ENCODE measurements at places on chromosomes 2 and 18.

DNA sequence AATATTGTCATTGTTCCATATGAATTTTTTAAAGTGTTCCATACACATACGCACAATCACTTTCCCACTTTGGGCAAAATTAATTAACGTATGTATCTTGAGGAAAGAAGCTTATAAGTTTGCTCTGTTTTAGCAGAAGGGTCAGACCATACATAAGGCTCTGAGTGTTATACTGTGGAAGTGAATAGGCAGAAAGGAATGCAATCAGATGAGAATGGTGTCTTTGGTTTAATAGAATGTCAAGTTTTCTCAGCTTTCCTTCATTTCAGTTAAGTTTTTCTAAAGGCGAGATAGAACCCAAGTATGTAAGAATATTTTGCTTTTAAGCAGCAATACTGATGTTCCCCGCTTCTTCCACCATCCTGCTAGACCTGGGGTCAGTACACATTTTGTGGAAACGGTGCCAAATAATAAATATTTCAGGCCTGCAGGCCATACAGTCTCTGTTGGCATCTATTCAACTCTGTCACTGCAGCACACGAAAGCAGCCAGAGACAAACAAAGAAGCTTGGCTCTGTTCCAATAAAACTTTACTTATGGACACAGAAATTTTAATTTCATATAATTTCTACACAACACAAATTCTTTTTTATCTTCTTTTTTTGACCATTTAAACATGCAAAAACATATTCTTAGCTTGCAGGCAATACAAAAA, 100.6 kb downstream of the UPP2 start:
- DNase-seq = no peak

- peak; percentile 20 for DNase-seq
These were observed 45.4 kb downstream of the TTN start for GRCh38 chr2:178761759-178762371.

DNA sequence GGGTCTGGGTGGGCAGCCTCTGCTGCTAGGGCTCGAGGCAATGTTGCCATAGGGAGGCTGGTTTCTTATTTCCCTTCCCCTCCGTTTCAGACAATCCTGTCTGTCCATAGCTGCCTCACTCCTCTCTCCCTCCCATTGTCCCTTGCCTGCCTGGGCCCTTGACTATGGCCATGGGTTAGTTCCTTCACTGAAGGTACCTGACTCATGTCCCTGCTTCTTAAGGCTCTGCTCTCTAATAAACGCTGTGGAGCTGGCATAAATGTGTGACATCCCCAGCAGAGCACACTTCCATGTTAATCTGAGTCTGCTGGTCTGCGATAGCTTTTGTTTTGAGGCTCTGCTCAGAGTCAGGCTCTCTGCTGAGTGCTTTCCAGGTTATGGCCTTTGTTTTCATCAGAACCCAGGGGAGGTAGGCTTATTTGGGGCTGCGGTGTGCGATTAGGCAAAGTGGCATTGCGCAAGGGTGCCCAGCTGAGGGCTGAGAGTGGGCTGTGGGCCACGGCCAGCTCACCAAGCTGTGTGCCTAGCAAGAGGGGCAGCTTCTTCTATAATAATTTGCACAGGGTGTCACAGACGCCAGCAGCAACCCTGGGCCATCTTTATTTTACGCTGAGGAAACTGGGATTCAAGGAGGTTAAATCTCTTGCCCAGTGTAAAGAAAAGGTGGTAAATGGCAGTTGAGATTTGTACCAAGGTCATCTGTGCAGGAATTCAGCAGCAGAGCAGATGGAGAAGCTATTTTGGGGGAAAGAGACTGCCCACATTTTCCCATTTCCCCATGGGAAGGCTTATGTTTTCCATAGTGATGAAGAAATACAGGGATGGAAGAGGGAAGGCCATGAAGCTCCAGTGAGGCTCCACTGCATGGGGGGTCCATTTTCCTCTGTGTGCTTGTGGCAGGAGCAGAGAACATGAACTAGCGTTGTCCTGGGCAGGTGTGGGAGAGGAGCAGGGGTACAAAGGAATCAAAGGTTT, 25.6 kb downstream of the MRPL33 start:
- DNase-seq = no peak

DNA sequence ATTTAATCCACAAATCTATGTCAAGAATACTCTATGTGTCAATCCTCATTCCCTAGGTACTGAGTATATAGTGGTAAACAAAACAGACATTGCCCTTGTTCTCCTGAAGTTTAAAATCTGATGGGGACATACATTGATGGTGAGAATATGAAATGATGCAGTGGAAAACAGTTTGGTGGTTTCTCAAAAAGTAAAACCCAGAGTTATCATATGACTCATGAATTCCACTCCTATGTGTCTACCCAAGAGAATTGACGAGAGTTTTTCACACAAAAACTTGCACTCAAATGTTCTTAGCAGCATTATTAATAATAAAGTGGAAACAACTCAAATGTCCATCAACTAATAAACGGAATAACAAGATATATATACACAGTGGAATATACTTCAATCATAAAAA, 586.7 kb downstream of the CCDC85A start:
- DNase-seq = no peak

DNA sequence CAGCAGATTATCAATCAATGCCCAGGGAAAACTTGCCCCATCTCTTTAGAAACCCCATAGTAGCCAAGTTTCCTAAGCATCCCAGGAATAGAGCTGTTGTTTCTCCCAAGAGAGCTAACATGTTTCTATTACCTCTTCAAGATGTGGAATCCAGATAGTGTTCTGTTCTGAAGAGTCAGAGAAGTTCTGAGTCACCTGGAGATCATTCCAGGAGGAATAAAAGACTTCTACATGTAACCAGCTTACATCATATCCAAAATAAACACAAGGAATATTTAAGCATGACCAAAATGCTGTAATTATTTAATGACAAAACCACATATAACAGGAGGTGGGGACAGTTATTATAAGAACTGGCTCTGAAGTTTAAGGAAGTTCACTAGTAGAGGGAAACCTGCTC, 51.0 kb upstream of the GORASP2 start:
- no peak for DNase-seq

GRCh38 chr2:202545523-202545922, 89.2 kb upstream of the FAM117B start:
- DNase-seq = no peak
